ENCODE measurements at places on chromosomes 16 and 17. TPM values are rescaled to one million over a fixed set of nuclear protein-coding genes. Genes with fewer than 3 reads are reported as not detected.

The DPEP1 gene
- not detected for total RNA-seq

The CDH8 gene
- 0.21 TPM for total RNA-seq

The TNFRSF17 gene
- not detected for total RNA-seq

The CASKIN2 gene
- total RNA-seq = 12.0 TPM

The KRTAP3-1 gene
- not detected for total RNA-seq

The OR3A3 gene
- total RNA-seq = not detected

The KRTAP17-1 gene
- not detected for total RNA-seq

The HOXB7 gene
- total RNA-seq = 0.54 TPM

The PERCC1 gene
- not detected for total RNA-seq

The CDR2L gene
- total RNA-seq = 9.7 TPM

The CIAPIN1 gene
- total RNA-seq = 56.6 TPM

The CD300E gene
- not detected for total RNA-seq

The VPS25 gene
- 100 TPM for total RNA-seq

The PYY gene
- total RNA-seq = not detected

The TBC1D24 gene
- total RNA-seq = 7.8 TPM

The KRTAP2-3 gene
- total RNA-seq = 1.8 TPM

The C16orf46 gene
- total RNA-seq = 0.24 TPM

The KCTD5 gene
- 27.8 TPM for total RNA-seq

The KDM6B gene
- 4.5 TPM for total RNA-seq

The KRTAP1-5 gene
- not detected for total RNA-seq

The CLDN6 gene
- 0.11 TPM for total RNA-seq

The ZNF778 gene
- total RNA-seq = 4.3 TPM

The KRT33B gene
- 0.31 TPM for total RNA-seq

The INTS2 gene
- 11.3 TPM for total RNA-seq

The RHBDF1 gene
- total RNA-seq = 20.3 TPM

The ICAM2 gene
- total RNA-seq = 0.48 TPM

The NPW gene
- 0.60 TPM for total RNA-seq

The CFAP20 gene
- 48.3 TPM for total RNA-seq

The CHST5 gene
- total RNA-seq = not detected

The ZSWIM7 gene
- 31.5 TPM for total RNA-seq

The MAPT gene
- 0.04 TPM for total RNA-seq

The ATP2A1 gene
- 0.21 TPM for total RNA-seq

The C17orf78 gene
- total RNA-seq = not detected

The SLFN11 gene
- total RNA-seq = 4.7 TPM

The CCL17 gene
- not detected for total RNA-seq

The BORCS6 gene
- 8.0 TPM for total RNA-seq

The LPO gene
- not detected for total RNA-seq

The SSTR5 gene
- not detected for total RNA-seq

The PMFBP1 gene
- total RNA-seq = 0.49 TPM
